ENCODE measurements at places on chromosomes 6 and 20.
A peak's percentile ranks its signal among the peaks of the same experiment; 100 is the strongest.

- DNase-seq = no peak
Observed at GRCh38 chr20:24969186-24970029, 20.3 kb downstream of the CST7 start.

GRCh38 chr6:49782293-49782692, 4.8 kb downstream of the PGK2 start:
- DNase-seq = no peak

DNA sequence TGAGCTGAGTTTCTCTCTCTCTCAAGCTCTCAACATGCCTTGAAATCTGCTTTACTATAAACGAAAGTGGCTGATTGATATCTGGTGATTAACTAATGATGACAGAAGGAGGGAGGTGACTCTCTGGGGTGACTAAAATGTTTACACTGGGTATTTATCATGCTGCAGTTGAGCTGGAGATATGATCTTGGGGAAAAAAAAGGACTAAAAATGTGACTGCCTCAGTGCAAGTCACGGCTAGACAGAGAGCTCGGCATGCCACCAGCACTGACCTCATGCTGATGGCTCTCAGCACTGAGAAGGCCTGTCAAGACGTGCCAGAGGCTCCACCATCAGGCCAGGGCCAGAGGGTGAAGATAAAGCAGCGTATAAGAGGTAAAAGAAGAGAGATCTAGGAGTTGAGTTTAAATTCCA, 103.1 kb upstream of the SPACA1 start:
- DNase-seq = no peak

DNA sequence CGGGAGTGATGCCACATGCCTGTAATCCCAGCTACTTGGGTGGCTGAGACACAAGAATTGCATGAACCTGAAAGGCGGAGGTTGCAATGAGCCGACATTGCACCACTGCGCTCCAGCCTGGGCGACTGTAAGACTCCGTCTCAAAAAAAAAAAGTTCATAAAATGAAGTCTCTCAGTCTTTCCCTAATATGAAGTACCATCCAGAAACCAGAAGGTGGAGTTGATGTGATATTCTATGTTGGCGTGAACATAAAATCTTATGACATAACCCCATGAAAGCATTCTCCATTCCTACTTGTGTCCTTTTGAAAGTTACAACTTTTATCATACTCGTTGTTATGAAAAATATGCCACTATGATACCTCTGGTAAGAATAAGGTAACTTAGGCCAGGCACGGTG, 5.7 kb downstream of the SOD2 start:
- DNase-seq = no peak

- peak; percentile 38 for DNase-seq
Observed at GRCh38 chr6:14276667-14277404, 159.3 kb downstream of the CD83 start.

DNA sequence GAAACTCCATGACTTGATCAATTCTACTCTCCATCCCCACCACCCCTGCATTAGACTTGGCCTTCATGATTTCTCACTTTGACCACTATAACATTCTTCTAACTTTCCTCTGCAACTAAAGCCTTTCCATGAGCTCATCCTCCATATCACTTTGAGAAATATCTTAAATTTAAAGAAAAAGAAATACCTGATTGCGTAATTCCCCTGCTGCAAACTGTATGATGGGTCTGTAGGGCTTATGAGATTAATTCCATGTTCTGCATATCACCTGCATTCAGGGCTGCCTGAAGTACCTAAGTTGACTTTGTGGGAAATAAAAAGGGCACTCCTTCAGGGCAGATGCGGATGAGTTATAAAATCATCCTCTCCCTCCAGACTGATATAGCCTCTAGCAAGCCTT, 549.8 kb downstream of the LMBRD1 start:
- no peak for DNase-seq

GRCh38 chr6:109121411-109121810, 26.1 kb downstream of the CEP57L1 start:
- DNase-seq = no peak

- DNase-seq = no peak
Observed at GRCh38 chr6:41466437-41466990, 79.7 kb upstream of the FOXP4 start.

GRCh38 chr6:101626269-101626668, 232.8 kb downstream of the GRIK2 start:
- no peak for DNase-seq

GRCh38 chr6:13074415-13075140, 253.8 kb downstream of the TBC1D7 start:
- DNase-seq = no peak

Data from memory B cell (primary cell).